ENCODE measurements at places on chromosomes 4 and X. TPM values are rescaled to one million over a fixed set of nuclear protein-coding genes. Genes with fewer than 3 reads are reported as not detected.

GAB3 gene
- 2.7 TPM for total RNA-seq

INTU gene
- 7.4 TPM for total RNA-seq

GAGE12F gene
- not detected for total RNA-seq

FGF5 gene
- 21.3 TPM for total RNA-seq

NHS gene
- 4.4 TPM for total RNA-seq

UGT8 gene
- 0.10 TPM for total RNA-seq

PIGA gene
- total RNA-seq = 9.2 TPM
